Stimulated activated CD4-positive, alpha-beta T cell treated with anti-CD3 and anti-CD28 coated beads, Interleukin-1b, Interleukin-23, amount 100 ng/mL, for 1 hour (primary cell): ENCODE measurements at places on chromosomes 2 and 18.

GRCh38 chr2:178676046-178676445, 131.2 kb downstream of the TTN start:
- no peak for DNase-seq

GRCh38 chr18:75207310-75208154, 1.4 kb downstream of the PTGR3 start:
- DNase-seq = no peak

DNA sequence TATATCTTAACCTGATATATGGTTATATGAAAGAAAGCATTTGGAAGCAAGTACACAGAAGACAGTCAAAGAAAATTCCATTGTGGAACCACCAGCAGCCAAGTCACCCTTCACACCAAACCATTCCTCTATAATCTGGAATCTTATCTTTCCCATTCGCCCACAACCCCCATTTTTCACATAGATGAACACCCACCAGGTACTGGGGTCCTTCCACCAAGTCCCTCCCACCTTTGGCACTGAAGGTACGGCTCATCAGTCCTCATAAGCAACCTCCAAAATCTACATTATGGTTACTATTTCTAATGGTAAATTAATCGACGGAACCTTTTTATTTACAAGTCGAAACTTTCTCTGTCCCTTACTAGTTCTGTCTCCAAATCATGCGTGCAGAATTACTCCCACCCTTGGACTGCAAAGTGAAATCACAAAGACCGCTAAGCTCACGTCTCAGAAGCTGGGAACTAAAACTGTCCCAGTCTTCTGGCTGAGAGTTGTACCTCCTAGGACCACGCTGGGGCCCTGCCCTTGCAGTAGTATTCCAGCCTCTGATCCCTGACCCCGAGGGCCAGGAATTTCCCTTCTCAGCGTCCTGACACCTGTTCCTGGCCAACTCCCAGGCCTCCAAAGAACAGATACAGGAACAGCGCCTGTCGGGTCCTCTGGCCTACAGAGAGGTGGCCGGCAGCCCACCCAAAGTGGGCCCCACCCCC, 702 bp downstream of the OLA1 start:
- peak; percentile 1 for DNase-seq

GRCh38 chr2:176002688-176003210, 682 bp upstream of the LNPK start:
- no peak for DNase-seq

DNA sequence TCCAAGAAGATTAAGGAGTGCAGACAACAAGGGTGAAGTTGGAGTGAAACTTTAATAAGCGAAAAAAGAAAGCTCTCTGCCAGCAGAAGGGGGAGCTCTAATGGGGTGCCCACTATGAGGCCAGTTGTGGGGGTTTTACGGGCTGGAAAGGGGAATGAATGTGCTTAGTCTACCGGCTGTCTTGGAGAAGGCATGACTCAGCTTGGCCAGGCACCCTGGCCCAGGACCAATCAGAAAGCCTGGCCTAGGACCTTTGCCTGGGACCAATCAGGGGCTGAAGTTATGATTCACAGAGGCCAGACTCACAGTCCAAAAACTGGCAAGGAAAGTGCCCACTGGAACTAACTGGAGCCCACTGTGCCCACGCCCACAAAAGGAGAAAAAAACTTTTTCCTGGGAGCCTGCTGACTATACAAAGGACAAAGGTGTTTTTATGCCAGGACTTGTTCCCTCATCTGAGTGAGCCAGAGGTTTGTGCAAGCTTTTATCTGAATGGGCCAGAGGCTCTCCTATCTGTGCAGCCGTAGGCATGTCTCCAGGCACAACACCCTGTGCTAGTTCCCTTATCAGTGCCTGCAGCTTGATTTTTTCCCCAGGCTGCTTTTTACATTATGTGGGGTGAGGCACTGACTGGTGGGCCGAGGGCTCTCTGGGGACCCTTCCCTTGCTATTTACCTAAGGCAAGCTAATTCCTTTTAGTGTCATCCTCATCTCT, 18.6 kb downstream of the CMPK2 start:
- DNase-seq = no peak

GRCh38 chr2:85340034-85340892, 12.5 kb upstream of the TGOLN2 start:
- DNase-seq = no peak

DNA sequence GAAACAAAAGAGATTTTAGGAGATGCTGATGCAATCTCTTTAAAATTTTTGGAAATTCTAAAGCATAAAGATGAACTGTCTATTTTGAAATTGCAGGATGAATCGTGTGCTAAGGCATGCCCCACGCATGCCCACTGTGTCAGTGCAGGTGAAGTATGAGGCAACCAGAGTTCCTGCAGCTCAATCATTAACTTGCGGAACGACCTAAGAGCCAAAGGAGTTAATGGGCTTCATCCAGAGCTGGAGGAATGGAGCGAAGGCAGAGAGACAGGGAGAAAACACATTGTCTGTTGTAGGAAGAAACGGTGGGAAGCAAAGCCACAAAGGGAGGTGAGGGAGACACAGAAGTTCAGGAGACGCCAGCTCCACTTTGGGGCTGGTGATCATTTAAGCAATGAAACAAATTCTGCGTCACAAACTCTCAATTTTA, 265.2 kb downstream of the CCDC85A start:
- DNase-seq = no peak

DNA sequence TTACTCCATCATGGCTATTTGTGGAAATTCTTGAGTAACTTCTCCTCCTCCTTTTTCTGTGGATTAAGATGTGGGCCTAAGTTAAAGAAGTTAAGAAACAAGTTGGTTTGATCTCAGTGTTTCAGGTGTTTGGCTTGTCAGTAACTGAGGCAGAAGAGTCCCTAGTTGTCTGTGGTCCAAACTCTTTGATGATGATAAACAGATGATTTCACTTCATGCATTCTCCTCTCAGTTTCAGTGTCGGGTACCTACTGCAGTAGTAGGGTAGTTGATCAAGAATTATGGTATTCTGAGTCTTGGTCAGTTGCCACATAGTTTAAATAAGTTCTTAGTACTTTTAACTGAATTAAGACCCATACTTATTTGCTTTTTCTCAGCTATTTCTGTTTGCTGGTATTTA, 85.6 kb downstream of the NCOA1 start:
- no peak for DNase-seq

DNA sequence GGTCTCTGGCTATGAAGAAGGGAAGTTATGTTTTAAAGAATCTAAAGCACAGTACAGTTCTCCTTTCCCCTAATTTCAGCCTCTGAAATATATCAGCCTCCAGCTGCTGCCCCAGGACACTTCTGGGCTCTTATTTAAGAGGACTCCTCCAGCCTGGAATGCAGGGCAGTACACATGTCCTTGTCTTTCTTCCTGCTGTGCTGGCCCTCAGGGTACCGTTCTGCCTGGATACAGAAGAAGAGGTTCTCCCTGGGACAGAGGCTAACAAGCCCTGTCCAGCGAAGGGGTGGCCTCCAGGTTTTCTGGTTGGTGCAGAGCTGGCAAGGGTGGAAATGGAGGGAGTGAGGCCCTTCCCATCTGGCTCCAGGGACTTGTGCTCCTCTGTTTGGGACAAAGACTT, 22.1 kb downstream of the MLPH start:
- DNase-seq = no peak

DNA sequence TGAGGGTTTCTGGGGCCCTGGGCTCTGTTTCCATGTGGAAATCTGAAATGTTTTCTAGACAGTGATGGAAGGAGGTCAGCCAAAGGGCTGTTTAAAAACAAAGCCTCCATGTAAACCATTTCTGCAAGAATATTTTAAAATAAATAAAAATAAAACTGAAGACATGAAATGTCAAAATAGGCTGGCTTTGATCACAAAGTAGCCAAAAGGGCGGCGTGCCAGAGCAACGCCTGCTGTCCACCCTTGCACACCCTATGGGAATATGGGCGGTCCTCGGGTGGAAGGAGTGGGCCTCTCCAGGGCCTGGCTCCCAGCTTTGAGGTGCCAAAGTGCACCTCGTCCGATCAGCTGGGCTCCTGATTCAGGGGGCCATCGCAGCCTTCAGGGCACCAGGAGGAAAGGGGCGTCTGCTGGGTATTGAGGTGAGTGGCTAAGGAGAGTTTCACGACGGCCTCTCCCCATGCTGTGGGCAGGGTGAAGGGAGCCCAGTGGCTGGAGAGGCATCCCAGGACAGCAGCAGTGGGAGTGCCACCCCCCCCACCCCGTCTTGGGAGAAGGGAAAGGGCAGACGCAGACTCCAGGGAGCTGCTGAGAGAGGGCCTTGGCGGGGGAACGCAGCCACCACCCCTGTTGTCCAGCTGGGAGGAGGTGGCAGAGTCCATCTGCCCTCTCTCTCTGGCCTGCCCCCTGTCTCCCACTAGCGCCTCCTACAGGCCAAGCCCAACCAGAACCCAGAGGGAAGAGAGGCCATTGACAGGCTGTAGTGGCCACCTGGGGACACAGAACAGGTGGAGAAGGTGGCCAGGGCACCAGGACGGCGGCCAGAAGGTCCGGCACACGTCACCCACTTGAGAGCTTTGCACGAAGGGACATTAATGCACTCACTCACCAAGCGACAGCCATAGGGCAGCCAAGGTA, 5.7 kb upstream of the ERFE start:
- no peak for DNase-seq

DNA sequence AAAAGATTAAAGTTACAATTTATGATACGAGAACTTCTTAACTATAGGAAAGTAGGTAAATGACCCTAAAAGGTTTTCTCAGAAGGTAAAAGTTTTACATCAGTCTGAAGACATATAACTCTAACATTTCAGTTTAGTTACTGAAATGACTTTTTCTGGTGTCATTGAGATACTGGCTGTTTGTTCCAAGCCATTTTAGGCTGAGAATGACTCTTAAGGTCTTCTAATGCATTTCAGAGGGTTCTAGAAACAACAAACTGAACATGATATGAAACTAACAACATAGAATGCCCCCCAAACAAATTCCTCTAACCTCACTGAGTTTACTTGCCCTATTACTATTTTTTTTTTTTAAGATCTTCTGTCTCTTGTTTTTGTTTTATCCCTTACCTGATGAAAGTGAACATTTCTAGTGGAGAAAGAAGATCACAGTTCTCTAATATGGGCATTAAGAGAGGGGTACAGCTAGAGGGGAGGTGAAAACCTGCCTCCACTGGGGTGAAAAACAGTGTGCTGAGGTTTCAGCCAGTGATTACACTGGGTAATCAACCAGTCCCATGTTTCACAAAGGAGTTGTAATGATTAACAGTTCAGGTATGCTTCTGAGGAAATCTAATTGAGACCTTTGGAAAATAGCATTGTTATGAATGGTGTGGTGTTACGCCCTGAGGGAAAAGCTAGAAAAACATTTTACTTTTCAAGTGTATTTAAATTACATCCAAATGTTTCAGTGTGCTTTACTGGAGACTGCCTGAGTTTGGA, 11.2 kb downstream of the NABP1 start:
- no peak for DNase-seq

- DNase-seq = no peak
Observed at GRCh38 chr2:217714287-217714751, 288.5 kb downstream of the TNS1 start.

DNA sequence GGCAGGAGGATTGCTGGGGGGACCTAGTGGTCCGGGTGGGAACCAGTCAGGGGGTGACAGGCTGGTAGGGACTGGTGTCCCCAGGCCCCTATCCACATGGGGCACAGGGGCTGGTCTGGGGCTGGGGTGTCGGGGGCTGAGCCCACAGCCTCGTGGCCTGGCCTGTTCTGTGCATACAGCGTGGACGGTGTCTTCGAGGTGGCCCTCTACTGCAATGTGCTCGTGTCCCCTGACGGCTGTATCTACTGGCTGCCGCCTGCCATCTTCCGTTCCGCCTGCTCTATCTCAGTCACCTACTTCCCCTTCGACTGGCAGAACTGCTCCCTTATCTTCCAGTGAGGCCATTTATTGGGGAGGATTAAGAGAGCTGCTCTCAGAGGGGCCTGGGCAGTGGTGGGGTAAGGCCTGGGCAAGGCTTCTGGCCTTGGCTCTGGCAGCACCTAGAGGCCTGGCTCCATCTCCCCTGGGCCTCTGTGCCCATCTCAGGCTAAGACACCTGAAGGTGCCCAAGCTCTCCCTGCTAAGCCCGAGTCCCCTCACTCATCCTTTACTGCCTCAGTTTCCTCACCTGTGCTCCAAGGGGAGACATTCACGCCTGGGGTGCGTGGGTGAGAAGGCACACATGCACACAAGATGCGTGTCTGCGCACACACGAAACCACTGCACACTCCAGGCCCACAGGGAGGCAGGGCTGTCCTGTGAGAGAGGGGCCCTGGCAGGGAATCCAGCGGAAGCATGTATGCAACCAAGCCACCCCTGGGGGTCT, 1.9 kb downstream of the CHRNG start:
- no peak for DNase-seq

DNA sequence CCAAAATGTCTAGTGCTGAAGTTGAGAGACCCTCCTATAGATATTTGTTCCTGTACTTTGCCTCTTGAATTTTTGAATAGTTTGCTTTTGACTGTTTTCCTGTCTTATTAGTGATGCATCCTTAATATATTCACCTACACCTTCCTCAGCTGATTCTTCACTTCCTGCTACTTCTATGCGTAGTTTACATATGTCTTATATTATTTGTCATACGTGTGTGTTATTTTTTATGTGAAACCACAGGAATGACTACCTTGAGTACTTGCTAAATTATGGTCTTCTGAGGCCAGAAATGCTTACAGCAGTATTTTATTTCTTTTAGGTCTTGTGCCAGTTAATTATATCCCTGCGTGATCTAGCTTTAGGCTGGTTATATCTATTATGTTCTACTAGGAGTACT, 9.9 kb downstream of the UBE2E3 start:
- no peak for DNase-seq
